ENCODE measurements at places on chromosomes 7 and 10. TPM values are rescaled to one million over a fixed set of nuclear protein-coding genes. Genes with fewer than 3 reads are reported as not detected.

The PAPOLB gene
- under 0.01 TPM for total RNA-seq

The SUGCT gene
- total RNA-seq = 18.8 TPM

The PROSER2 gene
- total RNA-seq = 1.2 TPM

The FAS gene
- 58.5 TPM for total RNA-seq

The HOXA7 gene
- not detected for total RNA-seq

The LRRC27 gene
- 13.6 TPM for total RNA-seq

The THSD7A gene
- 1.1 TPM for total RNA-seq

The NDUFB8 gene
- total RNA-seq = 235 TPM

The AMZ1 gene
- total RNA-seq = 0.43 TPM

The NPC1L1 gene
- 0.09 TPM for total RNA-seq

The TSPAN12 gene
- 2.0 TPM for total RNA-seq

The LIPF gene
- not detected for total RNA-seq

The AS3MT gene
- total RNA-seq = 8.1 TPM

The SPDYE2 gene
- not detected for total RNA-seq

The SVOPL gene
- total RNA-seq = not detected

The NACAD gene
- total RNA-seq = 1.7 TPM

The SPAM1 gene
- total RNA-seq = not detected

The PPP1R17 gene
- total RNA-seq = under 0.01 TPM

The FBXL13 gene
- total RNA-seq = 2.1 TPM

The POU6F2 gene
- not detected for total RNA-seq

Measured in bronchial smooth muscle cell (primary cell).